ENCODE measurements at places on chromosomes 1 and 21. TPM values are rescaled to one million over a fixed set of nuclear protein-coding genes. Genes with fewer than 3 reads are reported as not detected.
A peak's percentile ranks its signal among the peaks of the same experiment; 100 is the strongest.

DNA sequence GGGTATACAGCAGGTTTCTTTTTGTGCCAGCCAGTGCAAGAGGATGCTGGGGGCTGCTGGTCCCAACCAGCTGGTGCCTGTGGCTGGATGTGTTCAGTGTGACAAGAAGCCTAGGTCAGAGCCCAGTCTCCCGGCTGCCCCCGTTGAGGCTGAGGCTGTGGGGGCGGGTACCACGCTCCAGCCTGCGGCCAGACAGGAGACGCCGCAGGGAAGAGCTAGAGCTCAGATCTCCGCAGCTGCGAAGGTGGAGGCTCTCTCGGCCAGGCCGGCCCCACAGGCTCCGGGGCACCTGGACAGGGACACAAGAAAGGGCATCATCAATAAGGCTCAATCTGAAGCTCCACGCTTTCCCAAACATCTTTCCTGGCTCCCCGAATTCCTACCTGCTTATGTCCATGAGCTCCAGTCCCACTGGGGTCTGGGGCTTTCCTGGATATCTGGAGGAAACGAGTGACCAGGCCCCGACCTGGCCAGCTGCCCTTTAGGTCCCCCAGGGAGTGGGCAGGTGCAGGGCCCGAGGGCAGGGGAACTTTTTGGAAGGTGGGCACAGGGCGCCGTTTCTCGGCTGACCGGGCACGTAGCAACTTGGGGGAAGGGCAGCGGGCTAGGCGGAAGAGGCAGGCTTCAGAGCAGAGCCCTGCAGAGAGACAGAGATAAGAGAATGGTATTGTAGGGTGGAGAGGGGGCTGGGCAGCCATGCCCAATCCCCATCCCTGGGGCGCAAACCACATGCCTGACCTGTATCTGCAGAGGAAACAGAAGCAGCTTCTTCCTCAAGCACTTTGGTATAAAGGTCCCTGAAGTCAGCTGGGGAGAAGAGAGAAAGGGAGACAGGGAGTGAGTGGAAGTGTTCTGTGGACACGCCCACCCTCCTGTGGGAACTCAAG lies 7.4 kb downstream of the ENTREP3 start:
- H3K4me3 ChIP-seq, result no peak overlapping the region
- H3K27me3 ChIP-seq, result peaks cover 3% of the 10 kb centered on the region
- H3K27ac ChIP-seq, result no peak overlapping the region
- peaks cover 26% of the 10 kb centered on the region for H3K4me1 ChIP-seq
- no peak for DNase-seq
- peaks cover 6% of the 10 kb centered on the region for H3K36me3 ChIP-seq

- H3K36me3 ChIP-seq, result no peaks in the 10 kb centered on the region
- no peak overlapping the region for H3K27ac ChIP-seq
- no peaks in the 10 kb centered on the region for H3K27me3 ChIP-seq
- H3K4me1 ChIP-seq, result no peaks in the 10 kb centered on the region
Measured at GRCh38 chr1:116521186-116521585, 49.6 kb downstream of the CD58 start.

GRCh38 chr21:14602382-14602958 lies 56.4 kb upstream of the SAMSN1 start:
- no peak for DNase-seq
- peaks cover 11% of the 10 kb centered on the region for H3K4me1 ChIP-seq
- no peak overlapping the region for H3K27ac ChIP-seq
- no peaks in the 10 kb centered on the region for H3K27me3 ChIP-seq

The CDC7 gene
- total RNA-seq, result 16.6 TPM

The LEPROT gene
- total RNA-seq, result 65.7 TPM

- H3K36me3 ChIP-seq, result no peaks in the 10 kb centered on the region
- H3K27me3 ChIP-seq, result no peaks in the 10 kb centered on the region
- H3K4me1 ChIP-seq, result no peaks in the 10 kb centered on the region
- H3K27ac ChIP-seq, result no peak overlapping the region
- peak; percentile 72 for DNase-seq
- no peak overlapping the region for H3K4me3 ChIP-seq
Measured at GRCh38 chr1:25520446-25521061, 22.9 kb upstream of the LDLRAP1 start.

DNA sequence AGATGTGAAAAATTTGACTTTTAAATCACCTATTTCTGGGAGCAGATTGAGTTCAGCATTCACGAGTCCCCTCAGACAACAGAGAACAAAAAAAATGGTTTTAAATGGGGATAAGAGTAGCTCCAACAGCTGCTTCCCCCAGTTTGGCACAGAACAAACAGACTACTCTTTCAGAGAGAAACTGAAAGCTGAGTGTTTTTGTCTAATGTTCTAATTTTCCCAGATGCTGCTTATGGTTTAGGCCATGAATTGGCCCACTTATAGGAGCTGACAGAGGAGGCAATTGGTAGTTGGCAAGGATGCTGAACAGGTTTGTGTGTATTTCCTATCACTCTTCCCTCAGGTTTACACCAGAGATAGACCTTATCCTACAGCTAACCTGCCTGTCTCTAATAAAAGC lies 1637.4 kb upstream of the PRMT6 start:
- no peaks in the 10 kb centered on the region for H3K36me3 ChIP-seq
- H3K27me3 ChIP-seq, result peaks cover 2% of the 10 kb centered on the region
- H3K4me1 ChIP-seq, result no peaks in the 10 kb centered on the region
- no peak for DNase-seq
- no peak overlapping the region for H3K27ac ChIP-seq
- no peak overlapping the region for H3K4me3 ChIP-seq

The RGS18 gene
- not detected for total RNA-seq

GRCh38 chr1:91754348-91754747 lies 131.6 kb downstream of the TGFBR3 start:
- no peak overlapping the region for H3K27ac ChIP-seq
- H3K4me3 ChIP-seq, result no peak overlapping the region
- DNase-seq, result no peak
- no peaks in the 10 kb centered on the region for H3K36me3 ChIP-seq
- peaks cover 4% of the 10 kb centered on the region for H3K4me1 ChIP-seq

GRCh38 chr1:107963601-107964335 lies 1.2 kb downstream of the VAV3 start:
- H3K4me3 ChIP-seq, result peak overlapping the region; percentile 78
- peaks cover 17% of the 10 kb centered on the region for H3K4me1 ChIP-seq
- DNase-seq, result no peak
- H3K36me3 ChIP-seq, result no peaks in the 10 kb centered on the region
